ENCODE measurements at places on chromosomes 12 and 14. TPM values are rescaled to one million over a fixed set of nuclear protein-coding genes. Genes with fewer than 3 reads are reported as not detected.
A peak's percentile ranks its signal among the peaks of the same experiment; 100 is the strongest.

DNA sequence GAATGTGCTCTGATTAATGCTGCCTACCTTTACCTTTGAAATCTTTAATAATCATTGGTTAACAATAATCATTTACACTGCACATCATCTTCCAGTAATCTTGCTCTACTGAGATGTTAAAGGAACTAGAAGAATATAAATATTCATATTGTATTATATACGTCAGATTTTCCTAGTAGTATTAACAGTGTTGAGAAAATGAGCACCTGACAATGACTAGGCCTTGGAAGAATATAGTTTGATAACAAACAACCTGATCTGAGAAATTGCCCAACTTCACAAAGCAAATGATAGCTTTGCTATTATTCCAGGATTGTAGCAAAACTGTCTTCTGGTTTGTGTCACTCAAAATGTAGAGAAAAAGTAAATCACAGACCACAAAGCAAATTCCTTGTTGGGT, 467.1 kb downstream of the NOVA1 start:
- no peak for DNase-seq

DNA sequence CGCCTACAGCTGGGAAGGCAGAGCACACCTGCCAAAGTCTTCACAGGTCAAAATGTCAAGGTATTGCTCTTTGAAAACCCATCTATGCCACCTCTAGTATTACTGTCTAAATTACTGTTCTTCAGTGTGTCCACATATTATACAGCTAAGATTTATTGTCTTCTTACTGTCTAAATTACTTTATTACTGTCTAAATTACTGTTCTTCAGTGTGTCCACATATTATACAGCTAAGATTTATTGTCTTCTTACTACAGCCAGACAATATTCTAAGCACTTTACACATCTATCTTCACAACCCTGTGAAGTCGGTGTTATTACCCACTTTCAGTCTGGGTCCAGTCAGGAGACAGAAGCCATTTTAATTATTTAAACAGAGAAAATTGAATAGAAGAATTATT, 173.9 kb downstream of the MYRFL start:
- no peak for DNase-seq

EIF2S3B gene
- total RNA-seq, result 1.8 TPM

DNA sequence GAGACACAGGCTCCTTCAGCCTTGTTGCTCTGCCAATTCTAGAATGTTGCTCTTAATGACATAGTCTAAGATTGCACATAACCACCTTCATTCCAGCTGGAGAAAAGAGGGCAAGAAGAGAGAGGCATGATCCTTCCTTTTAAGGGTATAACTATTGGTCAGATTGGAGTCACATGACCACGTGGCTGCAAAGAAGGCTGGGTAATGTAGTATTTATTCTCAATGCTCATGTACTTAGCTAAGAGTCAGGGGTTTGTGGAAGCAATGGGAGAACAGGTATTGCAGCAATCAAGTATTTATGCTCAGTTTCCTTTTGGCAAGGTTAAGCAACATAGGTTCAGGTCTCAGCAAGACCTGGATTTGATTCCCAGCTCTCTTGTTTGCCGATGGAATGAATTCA, 298.8 kb upstream of the TBX3 start:
- no peak for DNase-seq

DNA sequence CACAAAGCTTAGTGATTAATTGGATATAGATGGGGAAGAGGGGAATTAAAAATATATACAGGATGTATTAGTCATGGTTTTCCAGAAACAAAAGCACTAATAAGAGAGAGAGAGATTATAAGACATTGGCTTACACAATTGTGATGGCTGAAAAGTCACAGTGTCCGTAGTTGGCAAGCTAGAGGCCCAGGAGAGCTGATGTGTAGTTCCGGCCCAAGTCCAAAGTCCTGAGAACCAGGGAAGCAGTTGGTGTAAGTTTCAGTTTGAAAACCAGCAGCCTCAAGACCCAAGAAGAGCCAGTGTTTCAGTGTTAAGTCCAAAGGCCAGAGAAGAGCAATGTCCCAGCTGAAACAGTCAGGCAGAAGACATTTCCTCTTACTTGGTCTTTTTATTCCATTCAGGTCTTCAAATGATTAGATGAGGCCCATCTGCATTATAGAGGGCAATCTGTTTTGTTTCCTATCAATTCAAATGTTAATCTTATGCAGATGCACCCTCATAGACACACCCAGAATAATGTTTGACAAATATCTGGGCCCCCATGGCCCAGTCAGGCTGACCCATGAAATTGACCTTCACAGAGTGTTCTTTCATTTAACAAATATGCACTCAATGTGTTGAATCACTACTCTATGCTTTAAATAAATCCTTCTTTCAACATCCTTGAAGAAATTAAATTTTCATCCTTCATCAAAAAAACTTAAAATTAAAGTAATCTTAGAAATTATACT, 67.2 kb upstream of the DIO2 start:
- DNase-seq, result no peak

DNA sequence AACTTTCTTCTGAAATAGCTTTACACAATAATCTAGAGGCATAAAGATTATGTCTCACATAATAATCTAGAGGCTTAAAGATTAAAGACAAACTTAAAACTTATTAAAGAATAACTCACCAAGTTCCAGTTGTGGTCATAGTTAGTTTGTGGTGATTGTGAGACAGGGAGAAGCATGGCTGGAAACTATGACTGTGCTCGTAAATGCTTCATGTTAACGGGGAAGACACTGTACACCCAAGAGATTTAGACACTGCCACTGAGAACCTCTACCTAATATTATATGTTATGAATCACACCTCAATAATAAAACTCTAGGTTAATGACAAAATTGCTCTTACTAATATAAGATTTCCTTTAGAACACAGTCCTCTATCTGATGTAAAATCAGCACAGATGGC, 541.6 kb downstream of the TMEM121 start:
- DNase-seq, result no peak

- no peak for DNase-seq
Measured at GRCh38 chr12:28343713-28344112, 153.5 kb downstream of the CCDC91 start.

GRCh38 chr12:119249383-119250155, 70.8 kb downstream of the HSPB8 start:
- no peak for DNase-seq

GRCh38 chr14:104557766-104558165, 21.8 kb upstream of the C14orf180 start:
- DNase-seq, result no peak

DNA sequence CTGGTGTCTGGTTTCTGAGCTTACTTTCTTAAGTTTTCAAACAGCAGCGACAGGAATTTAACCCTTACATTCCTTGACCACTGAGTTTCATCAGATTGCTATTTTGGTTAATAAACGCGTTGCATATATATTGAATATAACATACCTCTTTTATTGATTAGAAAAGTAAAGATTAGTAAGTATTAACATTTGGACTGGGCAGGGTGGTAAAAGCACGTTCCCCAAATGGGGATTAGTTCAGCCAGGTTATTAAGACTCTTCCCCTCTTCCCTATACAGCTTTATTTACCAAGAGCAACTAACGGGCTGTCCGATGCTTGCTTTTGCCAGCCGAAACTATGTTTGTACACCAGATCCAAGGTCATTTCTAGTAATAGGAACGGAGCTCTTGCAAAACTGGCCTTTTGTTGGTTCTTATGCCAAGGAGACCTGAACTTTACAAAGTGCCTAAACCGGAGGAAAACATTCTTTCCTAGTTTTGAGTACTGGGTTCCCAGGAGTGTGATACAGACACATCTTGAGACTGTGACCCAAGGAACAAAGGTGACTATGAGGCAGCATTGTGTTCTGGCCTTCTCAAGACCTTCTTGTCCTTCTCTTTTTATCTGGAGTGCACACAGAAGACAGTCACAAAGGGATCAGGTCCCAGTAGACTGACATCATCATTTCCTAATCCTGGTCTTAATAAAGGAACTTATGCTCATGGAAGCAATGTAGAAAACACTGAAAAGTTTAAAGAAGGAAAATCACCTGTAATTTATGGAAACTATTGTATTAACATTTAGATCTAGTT, 2.6 kb downstream of the GLRX5 start:
- DNase-seq, result no peak

GRCh38 chr12:39327510-39327909, 115.4 kb downstream of the KIF21A start:
- DNase-seq, result no peak

PRR4 gene
- 0.69 TPM for total RNA-seq

FGF23 gene
- total RNA-seq, result 0.58 TPM

DNA sequence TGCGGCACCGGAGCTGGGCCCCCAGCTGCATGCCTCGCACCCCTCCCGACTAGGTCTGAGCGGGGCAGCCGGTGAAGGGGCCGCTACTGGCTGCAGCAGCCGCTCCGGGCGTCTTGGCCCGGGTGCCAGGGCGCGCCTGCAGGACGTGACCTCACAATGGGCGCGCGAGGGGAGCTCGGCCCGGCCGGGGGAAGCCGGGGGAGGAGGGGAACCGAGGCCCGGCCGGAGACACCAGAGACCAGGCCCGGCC, 353 bp downstream of the BAG5 start:
- peak; percentile 78 for DNase-seq

DNA sequence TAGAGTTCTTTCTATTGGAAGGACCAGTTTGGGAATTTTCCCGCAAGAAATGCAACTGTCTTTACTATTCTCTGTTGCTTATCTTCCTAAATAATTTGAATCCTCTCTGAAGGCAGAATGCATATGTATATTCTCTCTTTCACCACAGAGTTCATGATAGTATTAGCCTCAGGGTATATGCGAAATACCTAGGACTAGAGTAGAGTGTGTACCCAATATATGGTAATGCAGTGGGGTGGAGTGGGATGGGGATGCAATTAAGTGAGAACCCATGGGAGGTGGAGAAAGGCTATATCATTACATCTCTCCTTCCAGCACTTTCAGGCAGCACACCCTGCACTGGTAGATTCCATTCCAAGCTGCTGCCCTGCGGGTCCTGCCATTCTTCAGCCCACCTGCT, 207.3 kb downstream of the ANO2 start:
- no peak for DNase-seq

DNA sequence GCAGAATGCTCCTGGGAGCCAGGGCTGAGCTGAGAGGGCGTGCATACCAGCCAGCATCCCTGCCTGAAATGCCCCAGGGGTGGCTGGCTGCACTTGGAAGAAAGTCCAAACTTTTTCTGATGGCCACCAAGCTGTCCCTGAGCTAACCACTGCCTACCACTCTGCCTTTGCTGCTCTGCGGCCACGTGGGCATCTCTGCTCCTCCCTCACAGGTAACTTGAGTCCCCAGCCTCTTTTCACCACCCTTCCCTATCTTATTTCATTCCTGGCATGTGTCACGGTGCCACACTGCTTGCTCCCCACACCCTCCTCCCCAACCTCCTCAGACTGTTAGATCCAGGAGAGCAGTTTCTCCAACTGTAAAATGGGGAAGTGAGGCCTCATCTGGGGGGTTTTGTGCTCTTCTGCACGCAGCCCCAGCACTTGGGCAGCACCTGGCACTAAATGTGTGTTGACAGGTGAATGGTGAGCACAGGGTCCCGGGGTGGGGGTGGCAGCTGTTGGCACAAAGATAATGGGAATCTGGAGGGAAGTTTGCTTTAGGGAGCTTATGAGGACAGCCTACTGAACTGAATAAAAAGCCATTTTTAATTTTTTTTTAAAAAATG, 113.0 kb downstream of the GLT1D1 start:
- DNase-seq, result no peak

DNA sequence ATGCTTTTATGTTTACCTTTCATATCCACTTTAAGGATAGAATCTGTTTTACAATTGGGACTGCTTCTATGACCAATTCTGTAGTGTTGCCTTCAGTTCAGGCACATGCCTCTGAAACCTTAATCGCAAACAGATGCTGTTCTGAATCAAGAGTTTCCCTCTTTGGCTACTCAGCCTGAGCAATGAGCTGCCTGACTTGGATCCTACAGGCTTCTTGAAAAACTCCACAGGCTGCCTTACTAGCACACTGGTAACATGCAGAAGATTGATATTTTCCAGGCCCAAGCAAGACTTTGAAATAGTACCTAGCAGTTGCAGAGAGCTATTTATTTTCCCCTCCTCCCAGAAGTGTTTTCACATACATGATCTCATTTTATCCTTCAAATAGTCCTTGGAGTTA, 34.8 kb upstream of the PMCH start:
- no peak for DNase-seq

DNA sequence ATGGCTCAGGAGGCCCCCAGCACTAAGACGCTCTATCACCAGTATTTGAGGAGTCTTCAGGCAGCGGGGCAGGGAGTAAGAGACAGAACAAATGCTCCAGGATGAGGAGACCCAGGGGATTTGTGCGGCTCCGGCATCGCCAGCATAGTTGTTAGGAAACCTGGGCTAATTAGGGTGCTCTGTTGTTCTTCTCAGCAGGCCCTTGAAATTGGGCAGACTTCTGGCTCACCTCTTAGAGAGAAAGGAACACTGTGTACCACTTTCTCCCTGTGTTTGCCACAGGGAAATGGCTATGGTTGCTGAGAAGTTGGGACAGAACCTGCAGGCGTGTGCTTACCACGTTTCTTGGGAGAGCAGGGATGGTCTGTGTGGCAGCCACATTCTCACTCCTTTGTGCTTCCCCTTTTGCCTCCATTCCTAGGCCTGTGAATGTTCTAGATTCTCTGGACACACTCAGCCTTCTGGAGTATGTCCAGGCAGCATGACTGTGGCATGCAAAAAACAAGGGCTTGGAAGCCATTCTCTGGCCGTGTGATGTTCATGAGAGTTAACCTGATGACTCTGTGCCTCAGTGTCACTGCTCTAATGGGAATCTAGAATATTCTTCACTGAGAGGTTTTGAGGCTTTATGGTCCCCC, 109.0 kb downstream of the CHST11 start:
- no peak for DNase-seq

BMP4 gene
- total RNA-seq, result 11.0 TPM

- no peak for DNase-seq
Measured at GRCh38 chr12:122884860-122885259, 11.1 kb downstream of the VPS37B start.

Data from neural progenitor cell (in vitro differentiated cells).